ENCODE measurements at places on chromosomes 3 and 15.

GRCh38 chr3:16464511-16465148 lies 48.9 kb downstream of the RFTN1 start:
- no peak for DNase-seq

GRCh38 chr3:108822123-108822897 lies at the start of gene TRAT1:
TRAT1 (plus strand) TSS chr3:108822786; CDS start chr3:108822928, 142 bp downstream.
- DNase-seq: peak; percentile 56

DNA sequence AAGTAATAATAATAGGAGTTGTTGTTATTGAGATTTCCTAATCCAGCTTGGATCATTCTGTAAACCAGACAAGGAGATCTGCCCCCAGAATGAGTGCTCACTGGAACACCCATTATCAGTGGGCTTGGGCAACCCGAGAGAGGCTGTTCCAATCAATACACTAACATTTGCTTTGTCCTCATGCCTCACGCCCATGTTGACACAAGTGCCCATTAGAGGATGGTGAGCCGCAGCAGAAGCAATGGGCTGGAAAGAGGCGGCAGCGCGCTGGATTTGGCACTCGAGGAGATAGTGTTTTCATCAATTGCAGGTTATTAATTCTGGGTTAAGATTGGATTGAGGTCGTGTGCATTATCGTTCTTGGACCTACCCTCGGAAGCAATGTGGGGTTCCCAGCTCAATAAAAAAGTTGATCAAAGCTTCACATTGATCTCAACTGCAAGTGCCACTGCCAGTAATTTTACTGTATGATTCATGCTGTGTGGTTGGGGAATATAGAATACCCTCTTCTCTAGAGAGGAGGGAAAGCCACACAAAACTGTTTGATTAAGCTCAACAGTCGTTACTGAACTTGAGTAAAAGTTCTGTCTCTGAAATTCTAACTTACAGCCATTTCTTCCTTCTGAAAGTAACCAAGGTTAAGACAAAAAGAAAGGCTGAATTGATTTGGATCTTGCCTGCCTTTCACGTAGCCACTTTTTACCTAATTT lies 15.7 kb downstream of the LYZL4 start:
- no peak for DNase-seq

DNA sequence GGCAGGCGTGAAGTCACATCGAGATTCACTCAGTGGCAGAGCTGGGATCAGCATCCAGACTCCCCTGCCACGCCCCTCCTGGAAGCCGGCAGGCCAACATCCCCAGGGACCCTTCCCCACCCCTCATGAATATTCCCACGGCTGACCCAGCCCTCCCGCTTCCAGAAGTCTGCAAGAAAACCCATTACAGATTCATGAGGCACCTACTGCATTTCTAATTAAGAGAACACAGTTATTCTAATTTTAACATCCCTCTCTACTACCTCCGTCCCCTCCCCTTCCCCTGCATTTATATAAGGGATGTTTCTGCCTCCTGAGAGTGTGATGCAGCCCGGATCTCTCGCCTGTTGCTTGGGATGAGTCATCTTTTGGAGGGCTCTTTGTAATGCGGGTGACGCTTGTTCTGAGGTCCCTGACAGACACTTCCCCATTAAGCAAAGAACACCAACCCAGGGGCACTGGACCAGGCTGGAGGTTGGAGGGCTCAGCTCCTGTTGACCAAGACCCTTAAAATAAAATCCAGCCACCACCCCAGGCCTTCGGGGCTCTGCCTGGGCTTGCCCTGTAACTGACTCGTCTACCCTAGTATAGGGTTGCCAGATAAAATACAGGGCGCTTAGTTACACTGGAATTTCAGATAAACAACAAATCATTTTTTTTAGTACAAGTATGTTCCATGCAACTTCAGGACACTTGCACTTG lies 118.7 kb downstream of the NUP210 start:
- DNase-seq: peak; percentile 30

- no peak for DNase-seq
These were observed 21.3 kb downstream of the ITGA11 start for GRCh38 chr15:68410466-68411342.

- DNase-seq: peak; percentile 13
These were observed 36.6 kb downstream of the OSTN start for GRCh38 chr3:191235331-191236314.

Data from activated CD4-positive, alpha-beta T cell treated with anti-CD3 and anti-CD28 coated beads, Interleukin-2, Interleukin-6, amounts not matched to agents 100 ng/mL and 50 ng/mL, durations not matched to agents 16 hours and 8 hours (primary cell).